COLO829 (cell line): ENCODE measurements at places on chromosomes 5 and 9.

GRCh38 chr9:121271368-121272341, 3.7 kb downstream of the GSN start:
- no peak for DNase-seq

DNA sequence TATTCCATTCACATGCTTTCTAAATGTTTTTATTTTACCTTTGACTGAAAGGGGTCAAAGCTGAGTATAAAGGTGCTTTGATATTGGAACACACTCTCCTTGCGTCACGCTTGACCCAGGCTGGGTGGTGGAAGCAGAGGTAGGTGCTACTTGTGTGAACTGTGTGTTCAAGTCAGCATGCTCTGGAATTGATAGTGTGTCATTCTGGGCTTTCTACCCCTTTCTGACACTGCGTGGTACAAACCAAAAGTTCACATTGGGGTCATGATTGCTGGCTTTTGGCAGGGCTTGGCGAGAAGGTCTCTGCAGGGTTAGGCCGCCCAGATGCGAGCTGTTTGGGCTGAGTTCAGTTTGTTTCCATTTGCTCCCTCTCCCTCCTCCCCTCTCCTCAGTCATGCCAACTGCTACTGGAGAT, 131.8 kb downstream of the ADAMTSL1 start:
- DNase-seq: no peak

GRCh38 chr9:31733166-31733565, 651.3 kb upstream of the ACO1 start:
- peak; percentile 79 for DNase-seq

DNA sequence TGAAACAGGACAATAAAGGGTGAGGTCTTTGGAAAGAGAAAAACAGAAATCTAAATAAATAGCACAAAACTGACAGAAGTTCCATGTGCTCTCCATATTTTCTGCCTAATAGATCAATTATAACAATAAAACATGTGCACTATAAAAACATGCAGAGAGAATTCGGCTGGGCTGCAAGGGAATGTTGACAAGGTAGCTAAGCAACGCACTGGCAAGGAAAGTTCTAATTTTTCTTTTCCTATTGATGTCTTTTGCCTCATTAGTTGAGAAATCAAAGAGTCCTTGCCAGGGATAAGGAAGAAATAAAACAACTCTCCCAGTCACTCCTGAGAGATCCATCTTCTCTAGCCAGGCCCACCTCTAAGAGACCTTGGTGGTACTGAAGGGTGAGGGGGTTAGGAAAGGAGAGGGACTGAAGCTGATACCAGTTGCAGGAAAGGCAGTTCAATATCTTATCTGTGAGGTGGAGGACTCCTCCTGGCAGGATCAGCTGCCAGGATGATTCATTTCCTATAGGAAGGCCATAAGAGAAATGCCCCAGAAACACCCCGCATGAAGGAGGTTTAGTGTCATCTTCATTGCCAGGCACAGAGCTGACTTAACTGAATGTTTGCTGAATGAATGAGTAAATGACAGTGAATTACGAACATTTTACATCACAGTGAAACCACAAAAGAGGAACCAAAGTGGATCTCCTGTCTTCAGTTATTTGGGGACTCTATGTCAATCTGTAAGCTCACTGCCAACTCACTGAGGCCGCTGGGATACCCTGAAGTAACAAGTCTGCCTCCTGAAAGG, 63.7 kb upstream of the IFNK start:
- DNase-seq: peak; percentile 40

- no peak for DNase-seq
Observed at GRCh38 chr5:8695902-8696845, 827.2 kb downstream of the MTRR start.

DNA sequence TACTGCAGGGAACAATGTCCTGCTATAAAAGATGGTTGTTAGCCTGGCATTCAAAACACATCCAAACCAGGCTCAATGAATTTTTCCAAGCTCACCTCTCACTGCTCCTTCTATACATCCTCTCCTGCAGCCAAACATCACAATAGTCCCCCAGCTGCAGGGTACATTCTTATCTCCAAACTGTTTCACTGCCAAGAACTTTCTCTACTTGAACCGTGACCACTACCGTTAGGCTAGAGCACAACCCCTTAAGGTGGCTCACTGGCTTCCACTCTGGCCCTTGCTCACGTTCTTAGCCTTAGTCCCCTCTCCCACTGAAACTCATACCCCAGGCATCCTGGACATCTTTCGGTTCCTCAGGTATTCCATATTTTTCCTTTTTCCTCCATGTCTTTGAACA, 29.0 kb upstream of the ANXA6 start:
- no peak for DNase-seq

GRCh38 chr5:93107141-93107540, 473.9 kb downstream of the NR2F1-AS1 start:
- DNase-seq: no peak

GRCh38 chr5:140632366-140633020, 482 bp downstream of the CD14 start:
- no peak for DNase-seq

GRCh38 chr5:141703133-141703561, 21.1 kb upstream of the ARAP3 start:
- DNase-seq: no peak

DNA sequence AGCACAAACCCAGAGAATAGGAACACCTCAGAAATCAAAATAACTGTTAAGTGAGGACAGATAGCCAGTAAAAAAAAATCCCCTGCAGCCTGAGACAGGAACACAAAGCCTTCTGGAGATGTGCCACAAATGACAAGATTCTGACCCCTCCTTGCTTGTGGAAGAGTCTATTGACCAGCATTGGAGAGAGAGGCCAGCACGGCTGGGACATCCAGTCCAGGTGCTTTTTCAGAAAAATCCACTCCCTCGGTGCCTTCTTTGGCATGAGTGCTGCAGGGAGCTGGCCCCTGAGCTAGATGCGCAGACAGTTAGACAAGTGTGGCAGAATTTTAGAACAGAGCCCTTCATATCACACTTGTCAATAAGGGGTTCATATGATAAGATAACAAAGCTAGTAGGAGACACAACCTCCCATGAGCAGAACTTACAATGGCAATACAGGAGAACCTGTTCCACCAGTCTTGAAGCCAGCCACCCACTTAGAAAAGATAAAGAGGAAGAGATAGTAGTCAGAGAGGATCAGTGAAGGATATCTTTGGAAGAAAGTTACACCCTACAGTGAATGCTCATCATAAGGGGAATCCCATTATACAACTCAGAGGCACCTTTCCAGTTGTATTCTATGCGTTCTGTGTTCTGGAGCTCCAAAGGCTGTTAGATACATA, 298.4 kb downstream of the TLE1 start:
- DNase-seq: no peak

- DNase-seq: no peak
Observed at GRCh38 chr9:70347046-70347445, 67.4 kb downstream of the KLF9 start.

DNA sequence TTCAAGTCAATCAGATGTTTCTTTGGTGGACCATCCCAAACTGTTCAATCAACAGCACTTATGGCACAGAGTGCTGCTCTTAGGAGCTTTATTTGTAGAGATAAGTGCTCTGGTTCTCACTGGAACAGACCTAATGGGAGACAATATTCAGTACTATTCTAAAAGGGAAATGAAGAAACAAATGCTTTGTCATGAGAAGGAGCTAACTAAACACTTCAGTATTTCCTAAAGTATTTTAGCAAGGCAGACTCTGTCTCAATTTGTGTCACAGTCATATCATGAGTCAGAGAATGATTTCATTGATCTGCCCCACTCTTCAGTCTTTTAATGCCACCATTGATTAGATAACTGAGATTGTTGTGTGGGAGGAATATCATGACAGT, 175.3 kb downstream of the SLF1 start:
- DNase-seq: peak; percentile 57

- no peak for DNase-seq
Observed at GRCh38 chr9:135321580-135321979, 158.0 kb upstream of the PPP1R26 start.

DNA sequence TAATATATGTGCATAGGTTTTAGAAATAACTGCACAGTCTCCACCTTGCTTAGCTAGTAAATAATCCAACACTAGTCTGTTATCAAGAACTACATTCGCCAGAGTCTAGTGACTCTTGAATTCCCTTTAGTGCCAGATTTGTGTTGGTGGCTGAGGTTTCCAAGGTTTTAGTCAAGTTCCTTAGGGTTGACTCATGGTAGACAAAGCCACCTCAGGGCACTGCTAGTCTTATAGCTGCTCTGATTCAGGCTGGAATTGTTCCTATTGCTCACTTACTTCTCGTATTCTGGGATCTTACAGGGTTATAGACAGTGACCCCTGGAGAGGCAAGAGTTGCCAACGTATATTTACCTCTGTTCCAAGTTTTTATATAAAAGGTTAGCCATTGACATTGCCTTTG, 1369.8 kb upstream of the CDH9 start:
- peak; percentile 6 for DNase-seq

DNA sequence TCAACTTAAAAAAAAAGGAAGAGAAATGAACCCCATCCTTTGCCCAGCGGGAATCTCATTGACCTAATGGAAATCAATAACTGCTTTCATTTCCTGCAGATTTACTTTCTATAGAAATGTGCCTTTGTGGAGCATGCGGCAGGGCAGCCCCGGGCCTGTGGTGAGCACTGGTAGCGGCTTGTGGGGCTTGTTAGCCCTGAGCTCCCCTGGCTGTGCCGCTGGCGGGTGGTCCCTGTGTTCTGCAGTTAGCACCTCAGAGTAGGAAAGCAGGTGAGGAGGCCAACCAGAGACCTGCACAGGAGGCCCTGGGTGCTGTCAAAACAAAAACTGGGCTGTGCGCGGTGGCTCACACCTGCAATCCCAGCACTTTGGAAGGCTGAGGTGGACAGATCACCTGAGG, 76.8 kb upstream of the CDK20 start:
- no peak for DNase-seq

DNA sequence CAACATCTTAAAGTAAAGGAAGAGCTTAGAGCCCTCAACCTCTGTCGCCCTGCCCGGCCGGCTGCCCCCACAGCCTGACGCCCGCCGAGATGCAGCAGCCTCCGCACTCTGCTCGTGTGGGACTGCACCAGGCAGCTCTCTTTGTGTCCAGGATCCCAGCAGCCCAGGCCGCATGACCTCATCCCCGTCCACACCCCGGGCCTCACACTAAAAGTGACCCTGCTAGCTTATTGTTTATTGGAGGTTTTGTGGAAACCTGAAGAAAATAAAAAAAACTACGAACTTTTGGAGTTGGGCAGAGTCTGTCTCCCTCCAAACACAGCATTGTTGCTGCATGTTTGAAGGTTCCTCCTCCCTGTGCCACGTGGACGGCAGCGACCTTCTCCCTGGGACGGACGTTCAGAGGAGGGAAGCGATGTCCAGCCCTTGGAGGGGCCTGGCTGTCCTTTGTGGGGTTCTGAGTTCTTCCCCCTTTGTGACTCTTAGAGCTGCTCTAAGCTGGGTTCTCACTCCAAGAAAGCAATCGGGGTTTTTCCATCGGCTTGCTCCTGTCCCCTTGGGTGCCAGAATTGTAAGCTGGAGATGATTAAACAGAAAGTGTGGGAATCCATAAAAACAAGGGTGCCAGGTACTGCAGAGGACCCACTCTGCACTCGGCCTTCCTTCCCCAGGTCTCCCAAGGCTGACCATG, 103.5 kb upstream of the COL5A1 start:
- no peak for DNase-seq

GRCh38 chr5:181052672-181053487, 12.8 kb downstream of the BTNL9 start:
- no peak for DNase-seq

DNA sequence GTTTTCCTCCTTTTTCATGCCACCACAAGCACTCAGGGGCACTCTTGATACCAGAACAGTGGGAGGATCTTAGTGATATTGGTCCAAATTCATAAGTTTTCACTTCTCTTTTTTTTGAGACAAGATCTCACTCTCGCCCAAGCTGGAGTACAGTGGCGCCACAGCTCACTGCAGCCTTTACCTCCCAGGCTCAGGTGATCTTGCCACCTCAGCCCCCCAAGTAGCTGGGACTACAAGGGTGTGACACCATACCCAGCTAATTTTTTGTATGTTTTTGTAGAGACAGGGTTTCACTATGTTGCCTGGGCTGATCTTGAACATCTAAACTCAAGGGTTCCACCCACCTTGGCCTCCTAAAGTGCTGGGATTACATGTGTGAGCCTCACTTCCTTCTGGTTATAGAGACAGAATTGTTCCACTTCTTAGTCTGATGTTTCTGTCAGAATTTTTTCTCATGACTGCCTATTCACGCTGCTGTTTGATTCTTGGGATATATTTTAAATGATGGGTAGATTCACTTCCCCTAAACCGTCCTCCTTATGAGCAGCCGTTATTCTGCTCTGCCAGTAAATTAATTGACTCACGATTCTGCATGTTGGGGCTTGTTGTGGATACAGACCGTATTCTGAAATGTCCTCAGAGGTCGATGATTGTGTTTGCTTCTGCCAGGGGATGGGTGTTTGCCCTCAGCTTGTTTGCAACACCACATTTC, 30.8 kb downstream of the MTAP start:
- no peak for DNase-seq
